ENCODE measurements at places on chromosomes 11 and 22.
A peak's percentile ranks its signal among the peaks of the same experiment; 100 is the strongest.

- peak; percentile 49 for DNase-seq
- peak overlapping the region; percentile 21 for H3K27ac ChIP-seq
- peaks cover 12% of the 10 kb centered on the region for H3K4me1 ChIP-seq
- no peaks in the 10 kb centered on the region for H3K27me3 ChIP-seq
- no peak overlapping the region for H3K4me3 ChIP-seq
- H3K36me3 ChIP-seq, result no peaks in the 10 kb centered on the region
Observed at GRCh38 chr22:24460418-24461089, 33.2 kb downstream of the ADORA2A start.

DNA sequence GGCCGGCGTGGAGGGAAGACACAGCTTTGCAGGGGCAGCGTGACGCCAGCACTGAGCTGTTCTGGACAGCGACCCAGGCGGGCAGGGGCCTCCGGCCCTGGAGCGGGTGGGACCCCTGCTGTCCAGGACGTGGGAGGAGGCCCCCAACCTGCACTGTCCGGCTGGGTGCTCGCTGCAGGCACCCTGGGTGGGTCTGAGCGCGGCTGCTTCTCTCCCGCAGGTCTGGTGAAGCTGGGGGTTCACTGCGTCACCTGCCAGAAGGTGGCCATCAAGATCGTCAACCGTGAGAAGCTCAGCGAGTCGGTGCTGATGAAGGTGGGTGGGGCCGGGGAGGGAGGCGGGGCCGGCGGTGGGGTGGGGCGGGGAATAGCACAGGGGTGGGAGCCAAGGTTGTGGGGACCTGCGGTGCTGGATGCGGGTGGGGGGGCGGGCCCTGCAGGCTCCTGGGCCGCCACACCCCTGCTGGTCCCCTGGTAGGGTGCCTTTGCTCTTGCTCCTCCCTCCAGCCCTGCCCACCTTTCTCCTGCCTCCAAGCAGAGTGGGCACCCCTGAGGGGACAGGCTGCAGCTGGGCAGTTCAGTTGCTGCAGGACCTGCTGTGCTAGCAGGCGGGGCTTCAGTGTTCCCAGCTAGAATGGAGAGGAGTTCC is 46.2 kb downstream of the BRSK2 start:
- no peaks in the 10 kb centered on the region for H3K36me3 ChIP-seq
- peak; percentile 39 for DNase-seq
- no peak overlapping the region for H3K27ac ChIP-seq
- no peaks in the 10 kb centered on the region for H3K4me1 ChIP-seq
- H3K4me3 ChIP-seq, result no peak overlapping the region

- peaks cover 37% of the 10 kb centered on the region for H3K36me3 ChIP-seq
- no peak for DNase-seq
- no peaks in the 10 kb centered on the region for H3K27me3 ChIP-seq
- peaks cover 33% of the 10 kb centered on the region for H3K4me1 ChIP-seq
Observed at GRCh38 chr11:3995949-3996554, 98.5 kb upstream of the RRM1 start.

- no peak overlapping the region for H3K27ac ChIP-seq
- no peaks in the 10 kb centered on the region for H3K36me3 ChIP-seq
- H3K27me3 ChIP-seq, result no peaks in the 10 kb centered on the region
Observed at GRCh38 chr11:79081471-79082031, 359.3 kb downstream of the TENM4 start.

- no peaks in the 10 kb centered on the region for H3K36me3 ChIP-seq
- no peak for DNase-seq
- peak overlapping the region; percentile 17 for H3K4me3 ChIP-seq
Observed at GRCh38 chr11:27699926-27700350, 317 bp downstream of the BDNF start.

DNA sequence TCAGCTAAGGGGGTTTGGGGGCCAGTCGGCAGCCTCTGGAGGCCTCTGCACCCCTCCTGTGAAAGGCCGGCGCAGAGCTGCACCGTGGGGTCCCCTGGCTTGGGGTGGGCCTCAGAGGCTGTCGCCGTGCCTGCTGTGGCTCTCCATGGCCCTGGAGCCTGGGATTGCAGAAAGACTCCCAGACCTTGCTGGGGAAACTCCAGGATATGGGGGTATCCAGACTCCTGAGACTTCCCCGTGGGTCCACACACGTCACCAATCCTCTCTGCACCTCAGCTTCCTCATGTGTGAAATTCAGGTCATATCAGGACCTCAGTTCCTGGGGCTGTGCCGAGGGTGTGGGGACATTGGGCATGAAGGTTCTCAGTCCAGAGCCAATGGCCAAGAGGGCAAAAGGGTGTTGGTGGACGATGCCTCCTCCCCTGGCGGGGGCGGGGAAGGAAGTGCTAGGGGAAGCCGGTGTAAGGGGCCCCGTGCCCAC is 97.1 kb downstream of the KCNQ1 start:
- no peak overlapping the region for H3K27ac ChIP-seq
- H3K27me3 ChIP-seq, result no peaks in the 10 kb centered on the region
- H3K4me3 ChIP-seq, result no peak overlapping the region
- peak; percentile 1 for DNase-seq

GRCh38 chr11:48044577-48044976 is 64.2 kb downstream of the PTPRJ start:
- H3K36me3 ChIP-seq, result peaks cover 2% of the 10 kb centered on the region
- H3K27ac ChIP-seq, result no peak overlapping the region
- no peak for DNase-seq
- peaks cover 55% of the 10 kb centered on the region for H3K4me1 ChIP-seq
- no peak overlapping the region for H3K4me3 ChIP-seq
- no peaks in the 10 kb centered on the region for H3K27me3 ChIP-seq

- peaks cover 34% of the 10 kb centered on the region for H3K36me3 ChIP-seq
- H3K4me3 ChIP-seq, result no peak overlapping the region
- H3K4me1 ChIP-seq, result peaks cover 3% of the 10 kb centered on the region
- peaks cover 15% of the 10 kb centered on the region for H3K27me3 ChIP-seq
- H3K27ac ChIP-seq, result no peak overlapping the region
- no peak for DNase-seq
Observed at GRCh38 chr22:29302402-29302680, 4.1 kb upstream of the GAS2L1 start.

DNA sequence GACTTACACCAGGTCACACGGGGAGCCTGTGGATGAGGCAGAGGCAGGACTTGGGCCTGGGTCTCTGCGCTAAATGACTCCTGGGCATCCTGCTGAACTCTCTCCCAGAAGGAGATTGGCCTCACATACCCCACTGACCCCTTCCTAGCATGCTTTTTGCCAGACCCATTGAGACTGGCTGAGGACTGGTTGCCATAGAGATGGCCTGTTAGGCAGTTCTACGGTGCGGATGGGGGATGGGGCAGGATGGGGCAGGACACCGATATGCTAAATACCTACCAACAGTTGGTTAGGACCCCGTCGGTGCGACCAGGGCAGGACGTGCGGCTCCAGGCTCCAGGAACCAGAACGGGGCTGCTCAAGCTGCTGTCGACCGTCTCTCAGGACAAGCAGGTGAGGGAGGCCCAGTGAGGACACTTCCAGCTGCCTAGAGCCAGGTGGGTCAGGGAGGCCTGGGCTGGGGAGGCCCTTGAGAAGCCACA is at the start of gene TSGA10IP:
TSGA10IP (plus strand) TSS at position 51 of the 482 bp plus-strand sequence; CDS start at position 247, 196 bp downstream.
- no peak within 1 kb of the TSS for H3K4me3 ChIP-seq
- H3K36me3 ChIP-seq, result no peaks in the 10 kb centered on the region
- peaks cover 9% of the 10 kb centered on the region for H3K4me1 ChIP-seq
- H3K27me3 ChIP-seq, result no peaks in the 10 kb centered on the region

Data from activated CD4-positive, alpha-beta T cell treated with anti-CD3 and anti-CD28 coated beads for 36 hours (primary cell).